ENCODE measurements at places on chromosomes 6 and 20. TPM values are rescaled to one million over a fixed set of nuclear protein-coding genes. Genes with fewer than 3 reads are reported as not detected.

- no peak for DNase-seq
These were observed 185.3 kb upstream of the SUPT3H start for GRCh38 chr6:45563041-45563440.

GRCh38 chr20:46331611-46332361 lies 23.5 kb upstream of the CDH22 start:
- no peak for DNase-seq

GRCh38 chr20:33680686-33681085 lies 5.5 kb downstream of the E2F1 start:
- DNase-seq, result no peak

DNA sequence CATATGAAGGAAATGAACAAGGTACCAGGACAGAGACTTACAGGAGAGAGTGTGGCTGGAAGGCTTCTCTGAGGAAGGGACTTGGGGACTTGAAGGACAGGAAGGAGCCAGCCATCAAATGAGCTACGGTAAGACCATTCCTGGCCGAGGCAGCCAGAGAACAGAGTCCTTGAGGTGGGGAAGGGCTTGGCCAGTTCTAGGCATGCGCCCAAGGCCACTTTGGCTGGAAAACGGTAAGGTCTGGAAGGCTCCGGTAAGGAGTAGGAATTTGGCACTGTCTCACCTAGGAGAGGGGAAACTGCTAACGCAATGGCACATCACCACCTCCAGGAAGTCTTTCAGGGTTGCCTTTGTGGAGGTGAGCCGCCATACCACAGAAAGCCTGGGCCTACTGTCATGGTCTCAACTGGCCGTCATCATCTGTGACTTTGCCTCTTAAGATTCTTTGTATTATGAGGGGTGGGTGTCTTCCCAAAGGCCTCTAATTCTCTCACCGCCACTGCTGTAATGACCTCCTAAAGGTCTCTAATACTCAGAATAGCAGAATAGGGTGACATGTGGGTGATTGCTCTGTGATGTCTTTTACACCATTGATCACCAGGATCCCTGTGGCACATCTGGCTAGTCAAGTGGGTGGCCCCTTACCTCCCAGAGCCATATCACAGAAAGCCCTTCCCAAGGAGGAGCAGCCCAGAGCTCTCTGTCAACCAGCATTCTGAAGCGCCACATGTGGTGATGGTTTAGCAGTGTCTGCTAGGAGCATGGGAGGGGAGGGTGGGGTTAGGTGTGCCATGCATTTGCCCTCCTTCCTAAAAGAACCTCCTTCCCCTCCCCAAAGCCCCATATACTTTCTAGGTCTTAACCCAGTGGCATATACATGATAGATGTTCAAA lies 17.7 kb upstream of the STX16 start:
- DNase-seq, result no peak

DNA sequence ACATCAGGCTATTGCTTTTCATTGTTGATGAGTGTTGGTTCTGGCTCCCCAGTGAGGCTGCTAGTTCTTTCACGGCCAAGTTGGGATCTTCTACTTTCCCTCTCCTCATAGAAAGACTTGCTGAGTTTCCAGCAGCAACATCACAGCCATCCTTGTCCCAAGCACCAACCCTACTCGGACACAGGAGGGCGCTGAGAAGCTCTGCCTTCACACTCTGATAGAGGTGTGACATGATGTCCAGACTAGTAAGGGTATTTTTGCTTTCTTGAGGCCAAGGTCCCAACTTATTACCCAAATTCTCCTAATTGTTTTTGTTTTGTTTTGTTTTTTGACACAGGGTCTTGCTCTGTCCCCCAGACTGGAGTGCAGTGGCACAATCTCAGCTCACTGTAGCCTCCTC lies 3.0 kb upstream of the GCM1 start:
- DNase-seq, result peak; percentile 27

DNA sequence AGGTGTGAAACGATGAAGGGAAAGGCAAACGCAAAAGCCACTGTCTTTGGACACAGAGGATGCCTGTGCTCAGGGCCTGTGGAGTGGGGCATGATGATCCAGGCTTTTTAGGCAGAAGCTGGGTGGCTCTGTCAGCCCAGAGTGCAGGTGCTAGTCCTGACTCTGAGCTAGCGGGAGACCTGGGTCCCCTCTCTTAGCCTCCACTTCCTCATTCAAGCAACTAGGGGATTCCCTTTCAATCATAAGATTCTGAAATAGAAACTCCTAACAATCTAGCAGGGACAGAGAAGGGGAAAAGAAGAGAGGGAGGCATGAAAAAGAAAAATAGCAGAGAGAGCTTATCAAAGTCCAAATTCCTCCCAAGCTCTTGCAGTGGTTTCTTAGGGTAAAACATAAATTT lies 7.6 kb upstream of the HIVEP2 start:
- no peak for DNase-seq

DNA sequence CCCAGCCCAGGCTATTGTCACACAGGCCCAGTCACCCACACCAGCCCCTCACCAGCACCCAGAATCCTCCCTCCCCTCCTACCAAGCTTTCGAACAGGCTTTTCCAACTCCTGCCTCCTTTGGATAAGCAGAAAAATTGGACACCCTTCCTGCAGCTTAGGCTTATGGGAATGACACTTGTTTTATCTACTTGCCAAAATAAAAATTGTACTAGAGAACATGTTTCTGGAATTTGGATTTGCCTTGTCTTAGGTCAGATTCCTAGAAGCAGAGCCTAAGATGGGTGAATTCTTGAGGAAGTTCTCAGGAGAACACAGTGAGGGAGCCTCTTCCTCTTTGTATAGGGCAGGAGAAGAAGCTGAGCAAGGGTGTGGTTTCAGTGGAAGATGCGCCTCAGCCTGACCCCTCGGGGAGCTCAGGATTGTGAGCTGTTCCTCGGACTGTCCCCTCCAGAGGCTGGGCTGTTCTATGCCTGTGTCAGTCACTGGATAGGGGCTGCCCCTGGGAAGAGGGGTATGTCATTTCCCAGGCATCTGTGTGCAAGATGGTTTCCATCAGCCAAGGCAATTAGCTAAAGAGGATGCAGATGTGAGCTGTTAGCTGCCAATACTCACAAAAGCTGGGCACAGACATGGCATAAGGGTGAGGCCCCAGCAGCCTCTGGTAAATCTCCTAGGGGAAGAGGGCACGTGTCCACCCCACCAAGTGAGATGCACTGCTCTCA lies 33.9 kb downstream of the ITPR3 start:
- no peak for DNase-seq

- DNase-seq, result peak; percentile 51
These were observed 110.5 kb downstream of the ISM1 start for GRCh38 chr20:13331536-13331935.

DNA sequence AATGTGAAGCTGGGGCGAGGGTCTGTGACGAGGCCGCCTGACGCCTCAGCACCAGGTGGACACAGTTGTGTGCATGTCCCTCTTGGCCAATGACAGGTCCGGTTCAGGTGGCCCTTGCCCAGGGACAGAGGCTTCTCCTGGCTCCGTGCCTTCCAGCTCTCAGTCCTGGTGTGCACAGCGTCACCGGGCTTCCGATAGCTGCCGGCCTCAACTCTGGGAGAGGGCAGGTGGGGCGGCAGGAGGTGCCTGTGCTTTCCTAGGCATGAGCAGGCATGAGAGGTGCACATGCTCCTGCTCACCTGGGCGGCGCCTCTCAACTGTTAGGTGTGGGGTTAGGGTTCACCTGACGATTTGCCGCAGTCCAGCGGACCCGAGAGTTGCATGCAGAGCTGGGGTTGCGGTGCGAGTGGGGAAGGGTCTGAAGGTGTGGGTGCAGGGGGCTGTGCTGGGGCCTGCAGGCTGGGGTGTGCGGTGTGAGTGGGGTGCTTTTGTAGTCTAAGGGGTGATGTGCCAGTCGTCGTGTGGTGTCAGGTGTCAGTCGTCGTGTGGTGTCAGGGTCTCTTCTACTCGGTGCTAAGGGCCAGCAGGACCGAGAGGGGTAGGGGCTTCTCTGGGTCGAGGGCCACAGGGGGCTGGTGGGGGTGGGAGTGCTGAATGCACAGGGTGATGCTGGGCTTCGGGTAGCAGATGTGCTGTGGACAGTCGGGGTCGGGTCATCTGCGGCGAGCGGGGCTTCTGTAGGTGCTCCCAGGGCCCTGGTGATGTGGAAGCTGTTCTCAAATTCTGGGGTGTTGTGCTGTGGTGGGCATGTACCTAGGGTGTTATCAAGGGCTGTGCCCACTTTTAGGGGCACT lies 3.8 kb upstream of the SOX18 start:
- no peak for DNase-seq

GRCh38 chr6:111739257-111739696 lies 133.6 kb upstream of the TRAF3IP2 start:
- DNase-seq, result no peak

DNA sequence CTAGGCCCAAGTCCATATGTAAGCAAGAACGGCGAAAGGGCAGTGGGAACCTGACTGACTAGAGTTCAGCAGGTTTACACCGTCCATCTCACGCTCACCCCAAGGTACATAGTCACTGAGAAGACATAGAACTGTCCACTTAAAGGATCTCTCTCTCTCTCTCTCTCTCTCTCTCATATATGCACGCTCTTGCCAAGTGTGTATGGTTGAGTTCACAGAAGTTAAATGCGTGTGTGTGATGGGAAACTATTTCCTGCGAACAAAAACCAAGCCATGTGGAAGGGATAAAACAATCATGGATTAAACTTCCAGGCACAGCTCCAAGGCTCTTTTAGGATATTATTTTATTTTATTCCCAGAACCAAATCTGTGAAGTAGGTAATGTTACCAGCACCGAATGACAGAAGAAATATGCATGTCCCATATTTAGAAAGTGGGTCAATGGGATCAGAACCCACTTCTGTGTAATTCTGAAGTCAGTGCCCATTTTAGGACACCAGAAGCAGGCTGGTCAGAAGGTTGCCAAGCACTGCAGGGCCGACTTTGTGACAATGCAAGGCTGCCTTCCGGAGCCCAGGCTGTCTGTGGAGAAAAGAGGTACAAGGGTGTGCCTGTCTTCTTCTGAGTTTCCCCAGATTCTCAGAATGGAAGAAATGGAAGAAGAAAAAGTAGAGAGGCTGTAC lies 49.2 kb upstream of the MAP7 start:
- DNase-seq, result no peak

- no peak for DNase-seq
These were observed 114.0 kb downstream of the TRMT11 start for GRCh38 chr6:126100386-126100785.

DNA sequence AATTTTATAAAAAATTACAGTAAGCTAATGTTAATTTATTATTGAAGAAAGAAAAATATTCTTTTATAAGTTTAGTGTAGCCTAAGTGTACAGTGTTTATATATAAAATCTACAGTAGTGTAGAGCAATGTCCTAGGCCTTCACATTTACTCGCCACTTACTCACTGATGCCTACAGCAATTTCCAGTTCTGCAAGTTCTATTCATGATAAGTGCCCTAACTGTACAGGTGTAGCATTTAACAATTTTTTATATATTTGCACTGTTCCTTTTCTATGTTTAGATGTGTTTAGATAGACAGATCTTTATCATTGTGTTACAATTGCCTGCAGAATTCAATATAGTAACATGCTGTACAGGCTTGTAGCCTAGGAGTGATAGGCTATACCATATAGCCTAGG lies 80.1 kb upstream of the HDAC2 start:
- DNase-seq, result no peak

DNA sequence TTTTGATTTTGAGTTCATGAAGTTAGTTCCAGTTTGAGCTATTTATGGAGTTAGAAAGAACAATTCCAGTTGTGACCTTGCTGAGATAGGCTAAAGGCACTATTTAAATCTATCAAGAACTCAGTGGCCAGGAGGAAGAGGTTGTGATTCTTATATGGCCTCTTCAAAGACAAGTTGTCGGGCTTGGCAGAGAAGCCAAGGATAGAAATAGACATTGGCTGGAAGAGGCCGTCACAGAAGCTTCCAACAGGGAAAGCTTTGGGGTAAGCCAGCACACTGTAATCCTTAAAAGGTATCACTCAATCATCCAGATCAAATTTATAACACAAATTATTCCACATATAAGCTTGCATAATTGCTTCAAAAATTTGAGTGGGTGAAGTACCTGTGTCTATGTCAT lies 286.1 kb downstream of the SYNE1 start:
- DNase-seq, result no peak

GRCh38 chr6:16575655-16576054 lies 185.6 kb downstream of the ATXN1 start:
- no peak for DNase-seq

- no peak for DNase-seq
These were observed 69.8 kb downstream of the DZANK1 start for GRCh38 chr20:18397030-18397429.

GRCh38 chr20:59822291-59823029 lies 111.0 kb downstream of the SYCP2 start:
- DNase-seq, result no peak

DNA sequence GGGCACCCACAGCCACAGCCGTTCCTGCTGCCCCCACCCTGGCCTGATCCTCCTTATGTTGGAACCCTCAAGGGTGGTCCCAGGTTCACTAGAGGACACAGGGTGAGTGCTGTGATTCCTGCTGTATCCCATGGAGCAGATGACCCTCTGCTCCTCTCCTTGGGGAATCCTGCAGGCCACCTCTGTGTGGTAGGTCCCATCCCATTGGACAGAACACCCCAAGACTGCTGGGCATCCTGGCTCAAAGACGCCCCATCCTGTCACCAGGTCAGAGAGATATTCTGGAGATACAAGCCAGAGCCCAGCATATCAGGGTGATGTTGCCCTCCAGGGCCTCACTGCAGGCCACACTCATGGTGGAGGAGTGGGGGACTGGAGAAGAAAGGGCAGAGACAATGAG lies 28.4 kb downstream of the HLA-A start:
- no peak for DNase-seq

- no peak for DNase-seq
These were observed 233.6 kb upstream of the MAP3K7 start for GRCh38 chr6:90820436-90820835.

GRCh38 chr20:3565851-3566250 lies 95.0 kb downstream of the ATRN start:
- DNase-seq, result no peak

GRCh38 chr20:1434571-1435336 lies 31.9 kb downstream of the NSFL1C start:
- DNase-seq, result peak; percentile 90

- no peak for DNase-seq
These were observed 102.5 kb downstream of the EYA2 start for GRCh38 chr20:46997187-46997586.

The MUCL3 gene
- not detected for total RNA-seq

The TFAP2D gene
- not detected for total RNA-seq

The LCA5 gene
- total RNA-seq, result 2.2 TPM

The TCF21 gene
- total RNA-seq, result not detected

The FOXC1 gene
- 2.8 TPM for total RNA-seq

The WFDC12 gene
- not detected for total RNA-seq

The NKX2-2 gene
- not detected for total RNA-seq

The RBBP8NL gene
- not detected for total RNA-seq

The MYH7B gene
- total RNA-seq, result not detected

The ASIP gene
- total RNA-seq, result not detected

The PEX7 gene
- 5.1 TPM for total RNA-seq

The MLN gene
- total RNA-seq, result not detected

The DDX43 gene
- total RNA-seq, result 1.3 TPM

The TINAG gene
- total RNA-seq, result not detected

The RAET1G gene
- total RNA-seq, result under 0.01 TPM

The HS3ST5 gene
- not detected for total RNA-seq

The PAX1 gene
- not detected for total RNA-seq

The SUMO4 gene
- 1.0 TPM for total RNA-seq

All from dermis microvascular lymphatic vessel endothelial cell (primary cell).